ENCODE measurements at places on chromosomes 5 and 9.

GRCh38 chr9:95265960-95266359 is 51.5 kb downstream of the FANCC start:
- no peak for DNase-seq

DNA sequence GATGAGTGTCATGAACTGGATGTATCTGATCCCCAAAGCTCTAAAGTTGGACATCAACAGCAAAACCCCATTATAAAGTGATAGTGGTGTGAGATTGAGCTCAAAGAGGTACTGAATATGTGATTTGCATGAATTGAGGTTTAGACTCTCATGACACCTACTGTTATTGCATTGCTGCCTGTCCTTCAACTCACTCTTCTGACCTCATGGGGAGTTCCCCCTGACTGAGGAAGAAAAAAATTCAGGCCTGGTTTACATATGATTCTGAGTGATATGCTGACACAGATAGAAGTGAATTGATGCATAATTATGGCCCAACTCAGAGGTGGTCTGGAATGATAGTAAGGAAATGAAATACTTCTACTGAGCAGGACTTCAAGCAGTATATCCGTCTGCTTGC is 76.2 kb upstream of the CHD1 start:
- DNase-seq, result no peak

- DNase-seq, result no peak
These were observed 79.2 kb downstream of the CDK5RAP2 start for GRCh38 chr9:120500733-120501132.

GRCh38 chr5:1171340-1171941 is 30.0 kb upstream of the SLC6A19 start:
- peak; percentile 80 for DNase-seq

GRCh38 chr9:72983056-72983455 is 30.2 kb upstream of the ALDH1A1 start:
- DNase-seq, result peak; percentile 15

DNA sequence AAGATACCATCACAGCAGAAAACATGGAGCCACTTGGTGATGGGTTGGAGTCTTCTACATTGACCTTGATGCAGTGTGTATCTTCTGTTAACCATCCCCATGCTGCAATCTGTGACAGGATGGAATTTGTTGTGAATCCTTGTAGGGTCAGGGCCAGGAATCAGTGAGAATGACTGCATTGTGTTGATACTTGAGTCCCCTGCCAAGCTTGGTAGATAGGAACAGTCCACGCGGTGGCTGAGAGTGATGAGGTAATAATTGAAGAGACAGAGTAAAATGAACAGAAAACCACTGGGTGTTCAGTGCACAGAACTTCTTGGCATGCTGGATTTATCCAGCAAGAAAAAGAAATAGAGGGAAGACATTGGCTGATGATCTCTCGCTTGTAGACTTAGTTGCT is 217.5 kb downstream of the MAN2A1 start:
- no peak for DNase-seq

DNA sequence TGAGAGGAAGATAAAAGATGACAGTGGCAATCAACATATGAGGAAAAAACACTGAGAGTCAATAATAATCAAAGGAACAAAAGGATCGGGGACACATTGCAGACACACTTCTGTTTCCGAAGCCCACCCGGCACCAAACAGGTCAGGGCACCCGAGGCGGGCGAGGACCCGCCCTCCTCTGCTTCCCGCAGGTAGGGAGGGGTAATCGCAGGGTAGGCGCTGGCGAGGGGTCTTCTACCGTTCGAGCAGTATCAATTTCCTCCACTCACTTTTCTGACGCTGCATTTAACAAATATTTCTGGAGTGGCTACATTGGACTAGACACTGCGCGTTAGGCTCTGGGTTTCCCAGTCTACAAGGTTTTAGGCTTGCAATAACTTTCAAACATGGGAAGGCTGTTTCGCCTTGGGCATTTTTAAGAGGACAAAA is 1.3 kb downstream of the TXN start:
- DNase-seq, result no peak

- peak; percentile 46 for DNase-seq
These were observed 356.3 kb downstream of the BNC2 start for GRCh38 chr9:16514131-16514530.

DNA sequence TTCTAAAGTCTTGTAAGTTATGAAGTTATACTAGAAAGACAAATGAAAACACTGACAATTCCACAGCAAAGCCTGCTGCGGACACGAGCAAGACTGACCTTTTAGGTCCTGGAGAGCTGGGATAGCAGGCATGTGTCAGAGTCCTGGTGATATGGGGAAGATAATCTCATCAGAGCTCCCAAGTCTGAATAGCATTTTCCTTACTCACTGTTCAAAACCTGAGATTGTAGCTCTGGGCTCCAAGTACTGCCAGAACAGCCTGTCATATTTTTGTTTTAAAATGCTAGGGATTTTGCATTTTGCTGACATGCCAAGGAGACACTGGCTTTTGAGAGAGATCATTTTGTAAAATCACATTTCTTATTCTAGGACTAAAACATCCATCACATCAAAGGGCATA is 90.1 kb downstream of the DRD1 start:
- DNase-seq, result no peak

DNA sequence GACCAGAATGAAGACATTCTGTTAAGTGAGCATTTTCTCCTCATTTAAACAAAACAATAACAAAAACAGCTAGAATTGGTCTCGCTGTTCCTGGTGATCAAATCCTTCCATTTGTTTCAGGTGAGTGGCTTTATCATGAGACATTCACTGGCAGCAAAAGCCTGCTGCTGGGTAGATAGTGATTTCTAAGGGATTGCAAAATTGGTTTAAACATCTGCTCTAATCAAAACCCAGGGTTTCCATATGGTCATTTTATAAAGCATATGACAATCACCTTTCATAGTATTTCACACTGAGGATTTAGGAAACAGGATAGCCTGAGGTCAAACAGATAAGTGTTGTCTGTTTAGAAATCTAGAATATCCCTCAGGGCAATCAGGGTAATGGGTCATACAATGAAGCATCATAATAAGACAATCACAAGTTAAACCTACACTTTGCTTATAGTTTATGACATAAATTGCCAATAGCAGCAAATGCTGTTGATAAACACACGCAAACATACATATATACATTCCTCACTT is 769.6 kb upstream of the C9orf72 start:
- no peak for DNase-seq

- no peak for DNase-seq
These were observed 6.6 kb upstream of the PCSK1 start for GRCh38 chr5:96439477-96440184.

DNA sequence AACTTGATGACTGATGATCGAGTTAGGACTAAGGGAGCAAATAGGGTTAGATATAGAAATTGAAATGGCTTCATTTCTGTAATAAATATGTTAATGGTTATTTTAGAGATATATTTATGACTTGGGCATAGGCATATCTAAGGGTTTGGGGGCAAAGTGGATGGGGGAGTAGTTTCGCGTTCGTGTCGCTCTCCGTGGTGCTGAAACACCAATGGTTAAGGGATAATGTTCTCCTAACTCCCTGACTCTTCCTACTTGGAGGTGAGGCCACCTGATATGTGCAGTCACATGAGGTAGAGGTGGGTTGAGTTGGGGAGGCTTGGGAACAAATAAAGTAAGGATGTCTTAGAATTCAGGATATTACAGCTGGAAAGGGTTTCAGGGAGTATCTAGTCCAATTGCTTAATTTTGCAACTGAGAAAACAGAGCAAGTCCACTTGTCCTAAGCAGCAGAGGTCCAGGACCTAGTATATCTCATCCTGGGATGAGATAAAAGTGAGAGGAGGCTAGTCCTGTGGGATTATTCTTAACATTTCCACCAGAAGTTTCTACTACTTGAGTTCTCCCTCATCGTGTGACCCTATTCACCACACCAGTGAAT is 44.0 kb upstream of the MAP1B start:
- peak; percentile 57 for DNase-seq

GRCh38 chr9:129109537-129109903 is 1.1 kb downstream of the CRAT start:
- peak; percentile 31 for DNase-seq

GRCh38 chr5:6508931-6509330 is 60.3 kb downstream of the UBE2QL1 start:
- DNase-seq, result no peak

DNA sequence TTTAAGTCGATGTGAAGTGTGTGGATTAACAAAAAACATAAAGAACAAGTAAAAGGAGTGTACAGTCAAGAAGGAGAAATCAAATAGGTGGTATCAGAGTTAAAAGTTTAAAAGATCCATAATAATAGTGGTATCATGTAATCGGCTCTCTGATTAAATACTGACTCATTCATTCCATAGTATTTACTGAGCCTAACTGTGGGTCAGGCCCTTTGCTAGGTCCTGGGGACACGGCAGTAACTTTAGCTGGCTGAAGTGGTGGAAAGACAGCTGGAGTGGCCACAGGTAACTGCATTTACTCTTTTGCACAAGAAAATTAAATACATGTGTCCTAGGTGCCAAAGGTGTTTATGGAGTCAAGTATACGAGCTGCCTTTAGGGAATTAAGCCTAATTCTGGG is 124.0 kb downstream of the GNAQ start:
- peak; percentile 40 for DNase-seq

GRCh38 chr5:135986891-135987401 is 32.2 kb upstream of the LECT2 start:
- peak; percentile 61 for DNase-seq

- DNase-seq, result peak; percentile 27
These were observed 233.0 kb downstream of the CD180 start for GRCh38 chr5:66963559-66963971.

- no peak for DNase-seq
These were observed 4.6 kb upstream of the SLC9A3 start for GRCh38 chr5:528629-529511.

DNA sequence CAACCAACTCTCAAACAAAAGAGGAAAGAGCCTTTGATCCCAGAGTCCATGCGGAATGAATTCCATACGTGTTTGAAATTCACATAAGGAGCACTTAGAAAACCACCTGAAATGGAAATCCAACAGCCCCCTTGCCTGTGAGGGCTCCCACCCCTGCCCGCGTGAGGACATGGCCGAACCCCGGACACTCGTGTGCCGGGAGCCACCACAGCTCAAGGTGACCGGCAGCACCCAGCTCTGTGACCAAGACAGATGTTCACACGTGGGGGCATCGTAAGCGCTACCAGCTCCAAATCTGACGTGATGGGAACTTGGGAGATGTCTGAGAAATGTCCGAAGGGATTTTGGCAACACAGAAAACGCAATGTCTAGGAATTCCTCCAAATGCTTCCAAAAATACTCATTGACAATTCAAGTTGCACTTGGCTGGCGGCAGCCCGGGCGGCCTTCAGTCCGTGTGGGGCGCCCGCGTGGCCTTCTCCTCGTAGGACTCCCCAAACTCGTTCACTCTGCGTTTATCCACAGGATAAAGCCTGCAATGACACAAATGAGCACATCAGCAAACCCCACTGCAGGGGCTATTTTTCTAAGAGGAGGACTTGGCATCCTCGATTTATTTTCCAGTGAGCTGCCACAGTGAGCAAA is 23.2 kb upstream of the TERT start:
- no peak for DNase-seq

DNA sequence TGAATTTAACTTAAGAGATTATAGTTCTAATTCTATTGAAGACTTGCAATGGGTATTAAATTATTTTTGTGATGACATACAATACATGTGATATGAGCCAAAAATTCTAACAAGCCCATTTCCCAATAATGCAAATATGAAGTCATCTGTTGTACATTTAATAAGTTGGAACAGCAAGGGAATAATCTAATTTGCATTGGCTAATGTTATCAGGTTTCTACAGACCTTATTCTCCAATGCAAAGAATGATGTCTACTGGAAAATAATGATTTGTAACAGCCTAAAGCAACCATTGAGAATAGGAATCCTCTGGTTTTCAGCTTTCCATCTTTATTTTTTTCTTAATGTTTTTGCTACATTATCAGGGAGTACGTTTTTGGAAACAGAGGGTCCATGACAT is 89.1 kb upstream of the MINAR2 start:
- no peak for DNase-seq

DNA sequence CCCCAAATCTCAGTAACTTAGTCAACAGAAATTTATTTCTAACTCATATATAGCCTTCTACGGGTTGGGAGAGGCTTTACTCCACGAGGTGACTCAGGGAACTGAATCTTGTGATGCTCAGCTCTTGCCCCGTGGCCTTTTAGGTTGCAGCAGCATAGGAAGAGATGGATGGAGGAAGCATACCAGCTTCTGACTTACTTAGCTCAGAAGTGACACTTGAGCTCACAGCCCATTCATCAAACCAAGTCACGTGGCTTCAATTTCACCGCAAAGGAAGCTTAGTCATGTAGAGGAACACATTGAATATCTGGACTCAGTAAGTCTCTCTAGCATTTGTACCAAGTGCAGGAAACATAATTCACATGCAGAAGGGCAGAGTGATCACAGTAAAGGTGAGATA is 124.1 kb upstream of the KCNN2 start:
- peak; percentile 90 for DNase-seq

DNA sequence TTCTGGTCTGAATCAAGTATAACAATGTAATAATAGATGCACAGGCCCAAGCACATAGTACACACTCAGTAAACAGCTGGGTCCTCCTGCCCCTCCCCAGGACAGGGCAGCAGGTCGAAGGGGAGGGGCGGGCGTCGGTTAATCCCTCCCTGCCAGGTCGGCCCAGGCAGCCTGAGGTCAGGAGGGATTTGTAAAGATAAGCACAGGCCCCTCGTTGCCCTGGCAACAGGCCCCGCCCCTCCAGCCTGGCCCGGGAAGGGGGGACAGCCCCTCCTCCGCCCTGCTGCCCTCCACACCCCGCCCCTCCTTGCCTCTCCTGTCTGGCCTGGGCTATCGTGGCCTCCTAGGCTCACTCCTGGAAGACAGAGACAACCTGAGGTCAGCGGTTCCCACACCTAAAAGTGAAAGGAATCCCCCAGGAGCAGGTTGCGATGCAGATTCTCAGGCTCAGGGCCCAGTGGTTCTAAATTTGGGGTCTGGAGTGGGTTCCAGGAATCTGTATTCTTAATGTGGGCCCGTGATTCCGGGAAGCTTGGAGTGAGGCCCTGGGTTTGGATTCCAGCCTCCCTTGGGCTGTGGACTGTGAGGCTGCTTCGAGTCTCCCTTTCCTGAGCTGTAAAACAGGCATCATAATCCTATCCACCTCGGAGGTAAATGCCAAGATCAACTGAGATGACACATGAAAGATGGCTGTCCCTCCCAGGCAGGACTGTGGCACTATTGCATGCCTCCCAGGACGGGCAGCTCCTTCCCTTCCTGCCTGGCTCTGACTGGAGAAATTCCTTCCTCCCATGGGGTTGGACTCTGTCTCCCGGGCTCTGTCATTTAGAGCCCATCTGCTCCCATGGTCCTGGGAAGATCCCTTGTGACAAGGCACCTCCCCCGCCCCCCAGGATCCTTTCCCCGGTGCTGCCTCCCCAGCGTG is 4.4 kb downstream of the CRB2 start:
- peak; percentile 19 for DNase-seq

- no peak for DNase-seq
These were observed 340.8 kb downstream of the DTWD2 start for GRCh38 chr5:118647587-118647986.

DNA sequence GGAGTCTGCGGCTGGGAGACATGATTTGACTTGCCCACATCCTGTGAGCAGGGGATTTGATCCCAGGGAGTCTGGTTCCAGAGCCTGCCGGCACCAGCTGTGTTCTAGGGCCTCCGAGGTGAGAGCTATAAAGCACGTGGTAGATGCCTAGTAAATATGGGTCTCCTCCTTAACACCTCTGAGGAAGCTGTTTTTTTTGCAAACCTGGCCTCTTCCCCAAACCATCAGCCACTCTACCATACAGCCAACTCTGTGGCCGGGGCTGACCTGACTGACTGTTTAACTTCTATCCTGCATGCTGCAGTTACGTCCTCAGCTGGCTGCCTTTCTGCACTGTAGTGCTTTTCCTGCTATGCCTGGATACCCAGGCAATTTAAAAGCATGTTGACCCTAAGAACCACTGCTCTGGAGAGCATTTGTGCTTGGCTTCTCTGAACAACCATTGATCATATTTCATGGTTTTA is 220.5 kb downstream of the SLIT3 start:
- no peak for DNase-seq
